Epithelial cell of prostate (primary cell): ENCODE measurements at places on chromosomes 1 and 21.

DNA sequence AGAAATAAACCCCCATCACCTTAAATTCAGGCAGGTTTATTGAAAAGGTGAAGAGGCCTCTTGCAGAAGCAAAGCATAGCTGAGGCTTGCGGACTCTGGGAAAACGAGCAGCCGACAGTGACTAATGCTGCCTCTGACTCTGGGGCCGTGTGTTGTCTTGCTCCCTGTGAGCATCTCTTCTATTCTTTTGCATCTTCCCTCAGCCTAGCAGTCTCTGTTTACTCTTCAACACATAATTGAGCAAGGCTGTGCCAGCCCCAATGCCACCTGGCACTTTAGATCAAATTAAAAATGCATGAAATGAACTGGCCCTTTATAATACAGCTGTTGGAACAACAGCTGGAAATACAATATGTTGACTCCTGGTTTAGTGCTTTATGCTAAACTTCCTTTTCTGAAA lies 18.4 kb upstream of the REG4 start:
- DNase-seq: no peak

DNA sequence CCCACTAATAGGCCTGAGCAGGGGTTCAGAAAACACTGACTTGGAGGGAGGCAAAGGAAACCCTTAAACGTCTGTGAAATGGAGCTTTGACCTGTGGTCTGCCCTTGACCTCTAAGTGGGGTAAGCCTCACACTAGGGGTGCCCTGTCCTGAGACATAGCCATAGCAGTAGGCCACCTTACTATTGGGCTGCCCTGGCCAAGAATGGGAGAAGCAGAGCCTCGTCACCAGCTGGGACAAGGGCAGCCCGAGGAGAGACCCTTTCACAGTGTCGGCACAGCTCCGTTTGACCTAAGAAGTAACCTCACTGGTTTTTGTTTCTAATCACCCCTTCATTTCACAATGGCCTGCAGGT lies 26.4 kb upstream of the IFNAR2 start:
- DNase-seq: no peak

DNA sequence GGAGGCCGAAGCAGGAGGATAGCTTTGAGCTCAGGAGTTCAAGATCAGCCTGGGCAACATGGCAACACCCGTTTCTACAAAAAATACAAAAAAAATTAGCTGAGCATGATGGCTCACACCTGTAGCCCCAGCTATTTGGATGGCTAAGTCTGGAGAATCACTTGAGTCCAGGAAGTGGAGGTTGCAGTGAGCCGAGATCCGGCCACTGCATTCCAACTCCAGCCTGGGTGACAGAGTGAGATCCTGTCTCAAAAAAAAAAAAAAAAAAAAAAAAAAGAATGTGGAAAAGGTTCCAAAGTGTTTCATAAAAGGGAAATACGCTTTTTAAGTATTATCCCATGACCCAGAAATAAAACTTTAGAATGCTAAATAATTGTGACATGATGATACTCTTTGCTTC lies 8.0 kb downstream of the S1PR1 start:
- DNase-seq: no peak

GRCh38 chr1:26597629-26598039 lies 68.1 kb downstream of the RPS6KA1 start:
- no peak for DNase-seq

DNA sequence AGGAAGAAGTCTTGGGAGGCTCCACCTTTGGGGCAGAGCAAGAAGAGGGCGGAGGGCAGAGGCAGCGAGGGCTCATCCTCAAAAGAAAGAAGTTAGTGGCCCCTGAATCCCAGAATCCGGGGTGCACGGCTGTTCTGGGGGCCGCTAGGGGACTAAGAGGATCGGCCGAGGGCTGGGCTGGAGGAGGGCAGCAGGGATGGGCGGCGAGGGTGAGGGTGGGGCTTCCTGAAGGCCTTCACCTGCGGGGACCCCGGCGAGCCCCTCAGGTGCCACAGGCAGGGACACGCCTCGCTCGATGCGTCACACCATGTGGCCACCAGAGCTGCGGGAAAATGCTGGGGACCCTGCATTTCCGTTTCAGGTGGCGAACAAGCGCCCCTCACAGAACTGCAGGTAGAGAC lies 23.9 kb downstream of the COL6A1 start:
- no peak for DNase-seq

DNA sequence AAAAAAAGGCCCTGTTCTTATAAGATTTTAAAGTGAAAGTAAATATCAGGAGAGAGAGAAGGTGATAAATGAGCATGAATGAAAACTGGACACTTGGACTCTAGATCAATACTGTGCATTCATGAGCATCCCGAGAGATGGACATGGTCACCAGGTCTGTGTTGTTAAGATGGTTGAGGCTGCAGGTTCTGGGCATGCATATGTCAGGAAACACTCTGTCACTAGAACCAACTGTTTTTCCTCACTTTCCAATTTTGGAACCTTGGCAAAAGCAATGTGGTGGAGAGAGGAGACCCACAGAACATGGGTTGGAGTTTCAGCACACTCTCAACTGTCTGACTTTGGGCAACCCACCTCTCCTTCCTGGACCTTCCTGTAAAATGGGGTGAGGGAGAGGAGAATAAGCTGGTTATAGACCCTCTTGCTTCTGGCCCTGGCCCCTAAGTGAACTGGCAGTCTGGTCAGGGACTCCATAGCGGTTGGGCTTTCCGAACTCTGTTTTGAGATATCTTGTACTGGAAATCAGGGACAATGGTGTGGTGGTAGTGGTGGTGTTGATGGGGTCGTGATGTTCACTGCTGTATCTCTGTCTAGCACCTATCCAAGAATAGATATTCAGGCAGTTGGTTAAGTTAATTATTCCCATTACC lies 4.2 kb downstream of the MAN1C1 start:
- DNase-seq: no peak

- no peak for DNase-seq
Observed at GRCh38 chr1:10778640-10779039, 17.8 kb downstream of the CASZ1 start.

- DNase-seq: no peak
Observed at GRCh38 chr1:63843010-63843409, 69.2 kb downstream of the ROR1 start.

DNA sequence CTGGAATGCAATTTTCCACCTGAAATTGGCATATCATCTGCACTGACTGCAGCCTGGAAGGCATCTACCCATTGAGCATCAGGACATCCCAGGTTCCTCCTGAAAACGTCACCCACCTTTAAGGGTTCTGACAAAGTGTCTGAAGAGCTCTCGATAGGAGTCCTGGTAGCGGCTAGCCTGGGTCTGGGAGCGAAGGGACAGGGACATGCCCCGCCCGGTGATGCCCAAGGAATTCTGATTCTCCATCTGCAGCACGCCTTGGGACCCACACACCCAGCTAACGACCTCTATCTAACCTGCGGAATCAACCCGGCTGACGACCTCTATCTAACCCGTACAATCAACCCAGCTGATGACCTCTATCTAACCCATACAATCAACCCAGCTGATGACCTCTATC lies 13.3 kb upstream of the CCDC27 start:
- DNase-seq: no peak

GRCh38 chr21:42423197-42423675 lies 19.5 kb downstream of the UBASH3A start:
- no peak for DNase-seq

- no peak for DNase-seq
Observed at GRCh38 chr1:10402729-10403274, 3.9 kb downstream of the PGD start.

DNA sequence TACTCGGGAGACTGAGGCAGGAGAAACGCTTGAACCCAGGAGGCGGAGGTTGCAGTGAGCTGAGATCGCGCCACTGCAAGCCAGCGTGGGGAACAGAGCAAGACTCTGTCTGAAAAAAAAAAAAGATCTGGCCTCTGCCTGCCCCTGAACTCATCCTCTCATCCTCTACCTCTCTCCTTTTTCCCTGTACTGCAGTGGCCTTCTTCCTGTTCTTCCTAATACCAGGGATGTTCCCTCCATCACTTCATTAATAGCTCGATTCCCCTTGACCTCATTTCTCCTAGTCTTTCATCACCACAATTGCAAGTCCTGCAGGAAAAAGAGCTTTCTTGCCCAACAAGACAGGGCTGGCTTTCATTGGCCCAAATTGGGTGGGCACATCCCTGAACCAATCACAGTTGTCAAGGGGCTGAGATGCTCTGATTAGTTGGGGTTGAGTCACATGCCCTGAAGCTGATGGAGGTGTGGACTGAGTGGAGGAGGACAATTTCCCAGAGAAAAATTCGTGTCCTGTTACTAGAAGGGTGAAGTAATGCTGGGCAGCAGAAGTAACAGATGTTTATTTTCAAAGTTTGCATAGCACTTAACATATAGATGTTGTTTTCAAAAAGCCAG lies 86.8 kb upstream of the PUM1 start:
- DNase-seq: no peak

GRCh38 chr1:168004531-168004930 lies 67.7 kb upstream of the MPC2 start:
- DNase-seq: no peak

DNA sequence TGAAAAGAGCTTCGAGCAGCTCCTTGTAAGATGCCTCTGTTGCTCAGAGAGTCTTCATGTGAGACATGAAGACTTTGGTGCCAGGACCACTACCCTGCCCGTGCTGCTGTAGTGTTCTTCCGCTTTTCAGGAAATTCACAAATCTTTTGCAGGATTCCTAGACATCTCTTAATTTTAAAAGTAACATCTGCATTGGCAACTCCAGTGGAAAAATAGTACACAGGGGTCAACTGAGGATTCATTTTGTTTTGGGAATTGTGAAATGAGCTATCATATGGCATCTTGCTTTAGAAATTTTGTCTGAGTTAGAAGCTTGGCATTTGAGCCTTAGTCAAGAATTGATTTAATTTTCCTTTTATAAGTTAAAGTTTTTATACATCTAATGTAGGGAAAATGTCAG lies 7.2 kb downstream of the PRDM2 start:
- DNase-seq: no peak

DNA sequence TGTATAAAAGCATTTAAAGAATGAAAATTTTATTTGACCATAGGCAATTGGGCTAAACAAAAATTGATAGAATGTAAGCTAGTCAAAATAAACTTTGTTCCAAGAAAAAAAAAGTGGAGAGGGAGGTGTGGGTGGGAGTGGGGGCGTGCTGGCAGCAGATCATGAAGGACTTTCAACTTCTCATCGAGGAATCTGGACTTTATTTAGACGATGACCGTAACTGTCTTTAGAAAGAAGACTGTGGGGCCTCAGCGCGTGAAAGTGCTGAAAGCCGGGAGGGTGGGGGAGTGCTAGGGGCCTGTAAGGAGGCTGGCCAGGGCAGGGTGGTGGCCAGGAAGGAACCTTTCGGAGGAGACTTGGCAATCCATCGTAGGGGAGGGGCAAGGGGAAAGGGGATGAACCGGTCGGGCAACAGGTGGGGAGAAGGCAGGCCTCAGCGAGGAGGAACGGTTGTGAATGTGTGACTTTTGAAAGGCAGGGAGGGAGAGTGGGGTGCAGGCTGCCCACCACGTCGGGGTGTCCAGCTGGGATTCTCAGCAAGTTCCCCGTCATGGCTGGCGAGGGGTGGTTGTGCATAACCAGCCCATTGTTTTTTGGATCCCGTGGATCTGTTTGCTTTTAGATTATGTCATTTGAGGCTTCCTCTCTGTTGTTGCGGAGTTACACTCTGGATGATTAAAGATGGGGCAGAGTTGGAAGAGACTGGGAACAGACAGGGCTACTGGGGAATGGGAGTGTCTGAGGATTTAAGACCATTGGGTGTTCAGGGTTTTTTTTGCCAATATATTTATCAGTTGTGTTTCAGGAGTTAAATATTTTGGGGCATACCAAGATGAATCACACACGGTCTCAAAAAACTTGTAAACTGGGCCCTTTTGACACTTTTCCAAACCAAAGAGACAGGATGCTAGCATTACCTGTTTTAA lies 35.5 kb downstream of the HUNK start:
- DNase-seq: no peak

DNA sequence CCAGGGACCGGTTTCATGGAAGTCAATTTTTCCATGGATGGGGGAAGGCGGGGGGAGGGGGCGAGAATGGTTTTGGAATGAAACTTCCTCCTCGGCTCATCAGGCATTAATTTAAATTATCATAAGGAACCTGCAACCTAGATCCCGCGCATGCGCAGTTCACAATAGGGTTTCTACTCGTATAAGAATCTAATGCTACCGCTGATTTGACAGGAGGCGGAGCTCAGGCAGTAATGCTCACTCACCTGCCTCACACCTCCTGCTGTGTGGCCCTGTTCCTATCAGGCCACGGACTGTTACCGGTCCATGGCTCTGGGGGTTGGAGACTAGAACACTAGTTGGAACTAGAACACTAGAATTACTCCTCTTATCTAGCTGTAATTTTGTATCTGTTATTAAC lies 38.0 kb downstream of the PRRX1 start:
- DNase-seq: no peak

- no peak for DNase-seq
Observed at GRCh38 chr1:230153641-230154296, 86.7 kb downstream of the GALNT2 start.

DNA sequence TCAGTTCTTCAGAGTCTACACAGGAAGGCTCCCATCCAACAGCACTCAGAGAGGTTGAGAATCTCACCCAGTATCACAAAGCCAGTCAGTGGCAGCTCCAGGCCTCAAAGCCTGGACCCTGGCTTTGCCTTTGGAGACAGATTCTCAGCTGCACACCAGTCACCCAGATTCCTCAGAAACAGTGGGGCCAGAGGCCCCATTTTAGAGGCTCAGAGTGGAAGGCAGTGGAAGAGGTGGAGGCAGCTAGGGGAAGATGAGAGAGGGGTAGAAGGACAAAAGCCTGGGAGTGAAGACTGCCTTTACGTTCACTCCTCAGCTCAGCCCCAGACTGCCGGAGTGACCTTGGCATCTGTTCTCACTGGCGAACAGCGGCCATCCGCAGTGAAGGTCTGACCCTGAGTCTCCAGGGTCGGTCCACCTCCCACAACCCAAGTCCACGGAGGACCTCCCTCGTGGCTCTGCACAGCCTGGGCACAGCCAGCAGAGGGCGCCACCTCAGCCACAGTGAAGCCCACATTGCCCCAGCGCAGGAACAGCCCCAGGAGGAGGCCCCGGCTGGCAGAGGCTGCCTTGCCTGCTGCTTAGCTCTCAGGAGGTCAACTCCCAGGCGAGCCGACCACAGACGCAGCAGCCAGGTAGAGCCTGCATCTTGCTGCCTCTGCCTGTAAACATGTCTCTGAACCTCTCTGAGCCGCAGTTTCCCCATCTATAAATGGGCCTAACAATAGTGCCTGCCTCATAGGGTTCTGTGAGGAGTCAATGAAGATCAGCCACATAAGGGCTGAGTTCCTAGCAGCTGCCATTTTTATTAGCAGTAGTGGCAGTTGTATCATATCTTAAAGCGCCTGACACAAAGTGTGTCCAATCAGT lies 5.9 kb upstream of the FNDC5 start:
- DNase-seq: no peak

DNA sequence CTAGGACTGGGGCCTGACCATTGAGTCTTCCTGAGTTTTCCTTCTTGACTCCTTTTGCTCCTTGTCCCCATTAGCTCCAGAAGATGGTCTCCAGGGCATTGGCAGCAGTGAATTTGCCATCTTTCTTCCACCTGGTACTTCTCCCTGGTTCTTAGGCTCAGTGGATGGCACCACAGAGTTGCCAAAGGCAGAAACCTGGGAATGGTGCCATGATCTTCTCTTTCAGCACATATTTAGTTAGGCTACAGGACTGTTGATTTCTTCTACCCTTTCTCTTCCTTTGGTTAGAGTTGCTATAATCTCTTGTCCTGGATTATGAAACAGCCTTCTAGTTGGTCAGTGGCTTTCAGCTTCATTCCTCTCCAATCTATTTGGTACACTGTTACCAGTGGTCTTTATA lies 6.2 kb downstream of the ZBTB40 start:
- no peak for DNase-seq
